ENCODE measurements at places on chromosomes 2 and 18.

DNA sequence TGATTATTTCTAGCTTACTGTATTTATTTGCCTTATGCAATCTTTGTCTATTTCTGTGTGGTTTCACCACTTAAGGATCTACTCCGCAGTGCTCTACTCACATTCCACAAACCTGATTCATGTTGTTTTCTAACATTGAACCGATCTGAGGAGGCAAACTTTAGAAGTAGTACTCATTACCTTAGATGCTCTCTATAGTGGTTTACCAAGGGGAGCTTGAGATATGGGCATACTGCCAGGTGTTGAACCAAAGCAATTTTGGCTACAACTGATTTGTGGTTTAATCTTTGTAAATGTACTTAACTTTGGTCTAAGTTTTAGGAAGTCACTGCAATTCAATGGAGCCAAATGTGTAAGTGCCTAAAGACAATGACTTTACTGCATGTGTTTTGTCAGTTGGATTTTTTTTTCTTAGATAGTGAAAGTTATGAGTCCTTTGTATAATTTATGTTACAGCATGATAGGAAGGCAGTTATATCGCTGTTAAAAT, 50.1 kb downstream of the MAP2 start:
- no peak overlapping the region for H3K4me3 ChIP-seq
- H3K27ac ChIP-seq, result no peak overlapping the region
- H3K4me1 ChIP-seq, result no peaks in the 10 kb centered on the region
- H3K27me3 ChIP-seq, result no peaks in the 10 kb centered on the region
- no peaks in the 10 kb centered on the region for H3K36me3 ChIP-seq

- no peak overlapping the region for H3K4me3 ChIP-seq
- no peaks in the 10 kb centered on the region for H3K4me1 ChIP-seq
- no peaks in the 10 kb centered on the region for H3K27me3 ChIP-seq
Observed at GRCh38 chr18:62287781-62288664, 37.1 kb upstream of the TNFRSF11A start.

- no peak for DNase-seq
- no peaks in the 10 kb centered on the region for H3K36me3 ChIP-seq
- H3K4me3 ChIP-seq, result no peak overlapping the region
- no peaks in the 10 kb centered on the region for H3K27me3 ChIP-seq
Observed at GRCh38 chr2:191265311-191266170, 20.3 kb downstream of the MYO1B start.

- no peaks in the 10 kb centered on the region for H3K36me3 ChIP-seq
- no peak overlapping the region for H3K4me3 ChIP-seq
- H3K27ac ChIP-seq, result no peak overlapping the region
- DNase-seq, result no peak
- H3K4me1 ChIP-seq, result peaks cover 8% of the 10 kb centered on the region
Observed at GRCh38 chr2:218871345-218872302, 9.0 kb upstream of the WNT10A start.

GRCh38 chr2:84886791-84887190, 5.9 kb upstream of the TRABD2A start:
- peaks cover 38% of the 10 kb centered on the region for H3K27me3 ChIP-seq
- no peaks in the 10 kb centered on the region for H3K36me3 ChIP-seq
- H3K27ac ChIP-seq, result no peak overlapping the region
- peaks cover 2% of the 10 kb centered on the region for H3K4me1 ChIP-seq
- H3K4me3 ChIP-seq, result no peak overlapping the region

DNA sequence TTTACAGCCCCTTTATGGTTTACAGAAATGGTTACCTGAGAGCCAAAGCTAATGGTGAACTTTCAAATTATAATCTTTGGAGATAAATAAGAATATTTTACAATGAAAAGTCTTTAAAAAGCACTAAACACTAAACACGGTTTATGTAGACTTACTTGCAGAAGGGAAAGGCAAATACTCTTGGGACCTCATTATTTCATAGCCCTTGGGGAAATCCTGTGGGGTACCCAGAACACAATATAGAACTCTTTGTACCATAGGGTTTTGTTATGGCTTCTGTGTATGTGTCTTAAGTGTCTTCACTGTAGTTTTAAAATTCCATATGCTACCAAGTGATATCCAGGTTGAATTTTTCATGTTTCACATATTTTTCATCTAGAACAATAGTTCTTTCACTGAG, 90.6 kb downstream of the KCNH7 start:
- H3K27ac ChIP-seq, result no peak overlapping the region
- H3K4me3 ChIP-seq, result no peak overlapping the region
- no peaks in the 10 kb centered on the region for H3K27me3 ChIP-seq
- H3K4me1 ChIP-seq, result no peaks in the 10 kb centered on the region
- DNase-seq, result no peak

DNA sequence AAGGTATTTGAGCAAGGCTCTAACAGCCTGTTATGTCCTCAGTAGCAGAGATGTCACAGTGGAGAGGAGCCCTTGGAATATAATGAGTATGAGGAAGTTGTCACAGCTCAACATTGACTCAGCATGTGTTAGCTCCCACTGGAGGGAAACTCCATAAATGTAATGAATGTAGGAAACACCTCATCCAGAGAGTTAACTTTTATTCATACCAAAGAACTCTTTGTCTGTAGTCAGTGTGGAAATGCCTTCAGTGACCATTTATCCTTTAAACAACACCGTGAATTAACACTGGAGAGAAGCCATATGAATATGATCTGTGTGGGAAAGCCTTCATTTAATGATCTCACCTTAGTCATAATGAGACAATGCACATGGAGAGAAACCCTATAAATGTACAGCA, 59.7 kb downstream of the CYP1B1 start:
- H3K27me3 ChIP-seq, result no peaks in the 10 kb centered on the region
- no peak overlapping the region for H3K27ac ChIP-seq
- DNase-seq, result no peak
- H3K36me3 ChIP-seq, result no peaks in the 10 kb centered on the region
- H3K4me1 ChIP-seq, result no peaks in the 10 kb centered on the region
- H3K4me3 ChIP-seq, result no peak overlapping the region

GRCh38 chr2:234722176-234722575, 225.3 kb upstream of the ARL4C start:
- no peak overlapping the region for H3K4me3 ChIP-seq
- no peaks in the 10 kb centered on the region for H3K27me3 ChIP-seq
- no peaks in the 10 kb centered on the region for H3K36me3 ChIP-seq
- DNase-seq, result no peak

DNA sequence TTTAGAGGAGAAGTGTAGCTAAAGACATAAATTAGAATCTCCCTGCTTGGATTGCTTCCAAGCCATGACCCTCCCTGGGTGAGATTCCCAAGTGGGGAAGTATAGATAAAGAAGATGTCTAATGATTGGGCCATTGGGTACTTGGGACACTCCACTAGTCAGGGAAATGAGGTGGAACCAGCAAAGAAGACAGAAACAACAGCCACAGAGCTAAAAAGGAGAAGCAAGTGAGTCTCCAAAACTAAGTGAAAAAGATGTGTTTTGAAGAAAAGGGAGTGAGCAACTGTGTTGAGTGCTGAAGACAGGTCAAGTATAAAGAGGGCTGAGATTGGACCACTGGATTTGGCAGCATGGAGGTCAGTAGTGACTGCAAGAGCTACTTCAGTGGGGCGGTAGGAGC, 276.7 kb upstream of the STON1 start:
- H3K4me3 ChIP-seq, result no peak overlapping the region
- H3K27ac ChIP-seq, result no peak overlapping the region
- H3K27me3 ChIP-seq, result no peaks in the 10 kb centered on the region
- no peaks in the 10 kb centered on the region for H3K36me3 ChIP-seq
- peaks cover 5% of the 10 kb centered on the region for H3K4me1 ChIP-seq

DNA sequence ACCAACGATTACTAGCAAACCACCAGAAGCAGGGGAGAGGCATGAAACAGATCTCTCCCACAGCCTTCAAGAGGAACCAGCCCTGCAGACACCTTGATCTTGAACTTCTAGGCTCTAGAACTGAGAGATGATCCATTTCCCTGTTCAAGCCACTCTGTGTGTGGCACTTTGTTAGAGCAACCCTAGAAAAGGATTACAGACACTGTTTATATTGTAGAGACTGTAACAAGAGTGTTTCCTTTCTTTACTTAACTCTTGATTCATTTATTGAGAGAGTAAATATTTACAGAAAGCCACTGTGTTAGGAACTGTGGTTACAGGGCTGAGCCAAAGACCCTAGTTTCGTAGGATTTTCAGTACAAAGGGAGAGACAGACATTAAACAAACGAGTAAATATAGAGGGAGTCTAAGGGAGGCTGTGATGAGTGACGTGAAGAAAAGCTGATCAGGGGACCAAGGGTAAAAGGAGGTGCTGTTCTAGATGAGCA, 10.9 kb downstream of the CCDC68 start:
- H3K4me3 ChIP-seq, result no peak overlapping the region
- no peak overlapping the region for H3K27ac ChIP-seq
- H3K36me3 ChIP-seq, result no peaks in the 10 kb centered on the region
- DNase-seq, result no peak
- H3K27me3 ChIP-seq, result no peaks in the 10 kb centered on the region

- no peaks in the 10 kb centered on the region for H3K27me3 ChIP-seq
- DNase-seq, result no peak
- H3K36me3 ChIP-seq, result no peaks in the 10 kb centered on the region
- H3K4me3 ChIP-seq, result no peak within 1 kb of the TSS
Observed at GRCh38 chr2:241776336-241777169, at the start of gene GAL3ST2. Gene GAL3ST2 (plus strand): TSS chr2:241776822. CDS start chr2:241776956, 134 bp downstream.

DNA sequence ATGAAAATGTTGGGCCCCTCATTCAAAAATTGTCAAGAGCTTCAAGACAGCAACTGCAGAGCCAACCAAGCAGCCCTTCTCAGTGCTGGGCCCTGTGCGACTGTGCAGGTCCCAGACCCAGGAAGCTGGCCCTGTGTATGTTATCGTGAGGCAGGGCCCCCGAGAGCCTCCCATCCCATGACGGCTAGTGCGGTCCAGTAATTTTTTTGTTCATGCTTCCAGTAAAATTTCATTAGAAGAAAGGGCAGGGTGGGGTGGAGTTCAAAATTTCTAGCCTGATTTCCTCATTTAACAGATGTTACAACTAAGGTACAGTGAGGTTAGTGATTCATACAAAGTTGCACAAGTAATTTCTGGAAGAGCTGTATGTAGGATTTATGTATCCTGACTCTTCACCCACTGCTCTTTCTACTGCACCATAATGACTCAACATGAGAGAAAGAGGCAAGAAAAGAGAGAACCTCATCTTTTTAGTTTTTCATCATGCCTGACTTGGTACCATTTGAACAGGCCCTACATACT, 105.5 kb downstream of the ZEB2 start:
- H3K36me3 ChIP-seq, result peaks cover 20% of the 10 kb centered on the region
- H3K27ac ChIP-seq, result no peak overlapping the region
- H3K27me3 ChIP-seq, result no peaks in the 10 kb centered on the region
- DNase-seq, result no peak
- H3K4me1 ChIP-seq, result no peaks in the 10 kb centered on the region

- no peak overlapping the region for H3K27ac ChIP-seq
- no peak overlapping the region for H3K4me3 ChIP-seq
- H3K4me1 ChIP-seq, result peaks cover 15% of the 10 kb centered on the region
Observed at GRCh38 chr2:179344280-179344964, 79.8 kb upstream of the SESTD1 start.

- DNase-seq, result no peak
- H3K27ac ChIP-seq, result no peak overlapping the region
- no peak overlapping the region for H3K4me3 ChIP-seq
- H3K36me3 ChIP-seq, result no peaks in the 10 kb centered on the region
- H3K27me3 ChIP-seq, result no peaks in the 10 kb centered on the region
- peaks cover 11% of the 10 kb centered on the region for H3K4me1 ChIP-seq
Observed at GRCh38 chr2:108444941-108445840, 3.8 kb upstream of the GCC2 start.

DNA sequence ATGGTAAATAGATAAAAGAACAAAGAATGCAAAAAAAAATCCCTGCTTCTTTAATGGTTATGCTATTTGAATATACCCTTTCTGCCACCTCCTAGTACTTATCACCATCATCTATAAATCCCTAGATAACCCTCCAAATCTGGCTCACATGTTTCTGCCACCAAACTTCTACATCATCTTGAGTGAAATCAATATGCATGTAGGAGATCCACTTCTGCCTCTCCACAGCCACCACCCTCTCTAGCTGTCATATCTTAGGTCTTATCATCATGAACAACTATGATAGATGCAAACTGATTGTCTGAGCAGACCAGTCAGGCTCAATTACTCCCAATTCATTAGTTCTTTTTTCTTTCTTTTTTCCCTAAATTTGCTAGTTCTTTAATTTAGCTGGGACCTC, 55.3 kb downstream of the STRN start:
- H3K4me1 ChIP-seq, result no peaks in the 10 kb centered on the region
- no peaks in the 10 kb centered on the region for H3K36me3 ChIP-seq
- no peaks in the 10 kb centered on the region for H3K27me3 ChIP-seq
- no peak overlapping the region for H3K27ac ChIP-seq
- H3K4me3 ChIP-seq, result no peak overlapping the region
- DNase-seq, result no peak

DNA sequence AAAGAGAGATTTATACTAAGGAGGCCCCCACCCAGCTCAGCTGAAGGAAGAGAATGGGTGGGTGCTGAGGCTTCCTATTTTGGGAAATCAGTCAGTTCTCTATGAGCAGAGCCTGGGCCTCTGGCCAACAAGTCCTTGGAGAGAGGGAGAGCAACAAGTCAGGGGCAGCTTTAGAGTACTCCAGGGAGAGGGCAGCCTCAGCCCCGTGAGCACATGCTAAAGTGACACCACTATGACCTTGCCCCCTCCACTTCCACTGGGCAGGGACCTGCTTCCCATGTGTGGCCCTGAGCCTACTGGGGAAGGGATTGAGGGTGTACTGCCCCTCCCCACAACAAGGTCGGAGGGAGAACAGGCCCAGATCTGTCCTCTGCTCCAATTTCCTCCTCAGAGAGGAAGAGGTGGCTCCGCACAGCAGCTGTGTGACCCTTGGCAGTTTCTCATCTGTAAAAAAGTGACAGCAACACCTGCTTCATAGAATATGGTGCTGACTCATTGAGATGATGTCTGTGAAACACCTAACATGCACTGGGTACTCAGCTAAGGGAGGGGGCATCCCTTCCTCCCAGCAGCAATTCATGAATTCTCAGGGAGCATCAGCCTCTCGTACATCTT, 72.9 kb downstream of the CLHC1 start:
- no peak for DNase-seq
- peaks cover 53% of the 10 kb centered on the region for H3K4me1 ChIP-seq
- no peaks in the 10 kb centered on the region for H3K36me3 ChIP-seq
- no peak overlapping the region for H3K27ac ChIP-seq
- no peak overlapping the region for H3K4me3 ChIP-seq

DNA sequence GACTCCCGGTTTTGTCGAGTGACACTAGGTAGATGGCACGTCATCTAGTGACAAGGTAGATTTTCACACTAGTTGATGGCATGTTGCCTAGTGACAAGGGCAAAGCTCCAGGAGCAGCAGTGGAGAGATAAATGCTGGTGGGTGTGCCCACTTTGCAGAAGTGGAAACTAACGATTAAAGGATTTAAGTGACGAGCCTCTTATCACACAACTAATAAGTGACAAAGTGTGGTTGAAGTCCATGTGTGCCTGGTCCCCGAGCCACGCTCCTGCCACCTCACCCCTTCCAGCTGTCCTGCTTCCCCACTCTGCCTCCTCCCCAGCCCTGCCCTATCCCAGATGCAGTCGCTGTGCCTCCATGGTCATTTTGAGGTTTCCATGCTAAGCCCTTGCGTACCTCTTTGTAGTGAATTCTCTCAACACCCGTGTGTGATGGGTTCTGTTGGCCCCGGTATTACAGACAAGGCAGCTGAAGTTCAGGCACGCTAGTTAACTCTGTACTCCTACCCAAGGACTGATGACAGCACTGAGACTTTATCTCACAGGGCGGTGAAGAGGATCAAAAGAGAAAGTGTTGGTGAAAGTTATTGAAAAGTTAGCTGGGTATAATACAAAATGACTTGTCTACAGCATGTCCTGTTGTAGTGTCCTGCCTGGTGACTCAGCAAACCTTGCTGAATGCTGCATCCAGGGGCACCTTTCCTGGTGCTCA, 113.4 kb upstream of the GLI2 start:
- no peaks in the 10 kb centered on the region for H3K4me1 ChIP-seq
- no peak overlapping the region for H3K27ac ChIP-seq
- DNase-seq, result no peak
- no peaks in the 10 kb centered on the region for H3K27me3 ChIP-seq
